ENCODE measurements at places on chromosomes 13 and 19. TPM values are rescaled to one million over a fixed set of nuclear protein-coding genes. Genes with fewer than 3 reads are reported as not detected.

Gene WDFY2
- total RNA-seq: 12.2 TPM

Gene TMPRSS9
- not detected for total RNA-seq

Gene OR7D2
- 0.08 TPM for total RNA-seq

Gene SOX1
- not detected for total RNA-seq

- peaks cover 21% of the 10 kb centered on the region for H3K4me1 ChIP-seq
- H3K4me3 ChIP-seq: no peak overlapping the region
- DNase-seq: no peak
- peaks cover 3% of the 10 kb centered on the region for H3K36me3 ChIP-seq
- no peak overlapping the region for H3K27ac ChIP-seq
Observed at GRCh38 chr13:32840113-32840512, 176.1 kb upstream of the KL start.

DNA sequence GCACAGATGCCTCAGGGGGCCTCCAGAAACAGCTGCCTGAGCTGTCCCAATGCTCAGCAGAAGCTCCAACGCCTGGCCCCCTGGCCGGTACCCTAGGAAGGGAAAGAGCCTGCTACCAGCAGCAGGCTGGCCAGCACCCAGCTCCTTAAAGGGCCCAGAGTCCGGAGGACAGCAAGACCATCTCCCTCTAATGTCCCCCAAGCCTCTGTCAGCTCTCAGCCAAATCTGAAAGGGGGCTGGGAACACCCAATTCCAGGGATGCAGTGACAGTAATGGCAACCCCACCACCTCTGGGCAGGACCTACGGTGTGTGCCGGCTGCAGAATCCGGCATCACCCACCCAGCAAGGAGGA is 4.2 kb downstream of the PPP6R1 start:
- peaks cover 71% of the 10 kb centered on the region for H3K36me3 ChIP-seq
- peak overlapping the region; percentile 100 for H3K4me3 ChIP-seq
- H3K4me1 ChIP-seq: peaks cover 59% of the 10 kb centered on the region
- no peaks in the 10 kb centered on the region for H3K27me3 ChIP-seq
- H3K27ac ChIP-seq: peak overlapping the region; percentile 100

- no peaks in the 10 kb centered on the region for H3K36me3 ChIP-seq
- no peak for DNase-seq
- no peaks in the 10 kb centered on the region for H3K27me3 ChIP-seq
- no peak overlapping the region for H3K4me3 ChIP-seq
- H3K4me1 ChIP-seq: no peaks in the 10 kb centered on the region
Observed at GRCh38 chr19:29088761-29089160, 124.2 kb downstream of the UQCRFS1 start.

DNA sequence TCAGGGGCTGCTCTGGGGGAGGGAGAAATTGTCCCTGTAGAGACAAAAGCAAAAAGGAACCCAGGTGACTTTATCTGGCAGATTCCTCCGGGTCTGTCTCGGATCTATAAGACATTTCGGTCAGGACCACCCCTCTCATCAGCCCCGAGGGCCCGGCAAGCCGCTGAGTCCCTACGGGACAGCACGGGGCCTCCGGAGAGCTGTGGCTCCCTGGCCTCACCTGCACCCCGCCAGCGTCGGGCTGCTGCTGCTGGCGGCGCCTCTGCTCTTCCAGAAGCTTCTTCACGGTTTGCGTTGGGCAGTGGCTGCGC is 1.9 kb downstream of the NFKBID start:
- H3K4me1 ChIP-seq: peaks cover 44% of the 10 kb centered on the region
- peaks cover 51% of the 10 kb centered on the region for H3K36me3 ChIP-seq
- H3K27ac ChIP-seq: peak overlapping the region; percentile 95
- DNase-seq: no peak
- no peaks in the 10 kb centered on the region for H3K27me3 ChIP-seq

DNA sequence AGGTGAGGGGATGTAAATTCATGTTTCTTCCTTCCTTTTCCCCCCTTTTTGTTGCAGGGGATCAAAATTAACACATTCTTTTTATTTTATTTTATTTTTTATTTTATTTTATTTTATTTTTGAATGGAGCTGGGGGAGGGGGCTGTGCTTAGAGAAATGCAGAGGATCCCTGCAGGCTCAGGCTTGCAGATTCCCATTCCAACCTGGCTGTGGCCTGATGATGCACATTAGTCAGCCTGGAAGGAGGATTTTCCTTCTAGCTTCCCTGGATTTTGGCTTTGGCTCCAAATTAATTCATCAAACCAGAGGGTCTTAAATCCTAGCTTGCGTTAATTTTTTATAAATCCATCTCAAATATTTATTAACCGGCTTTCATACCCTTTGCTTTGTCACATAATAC is 67.0 kb downstream of the FREM2 start:
- H3K27ac ChIP-seq: no peak overlapping the region
- DNase-seq: no peak
- peaks cover 2% of the 10 kb centered on the region for H3K27me3 ChIP-seq
- H3K36me3 ChIP-seq: no peaks in the 10 kb centered on the region
- H3K4me1 ChIP-seq: no peaks in the 10 kb centered on the region
- no peak overlapping the region for H3K4me3 ChIP-seq

Gene CLDND2
- 6.4 TPM for total RNA-seq

- peaks cover 86% of the 10 kb centered on the region for H3K4me1 ChIP-seq
- no peak for DNase-seq
- no peaks in the 10 kb centered on the region for H3K27me3 ChIP-seq
- H3K4me3 ChIP-seq: peak overlapping the region; percentile 77
- H3K27ac ChIP-seq: peak overlapping the region; percentile 90
- H3K36me3 ChIP-seq: peaks cover 4% of the 10 kb centered on the region
Observed at GRCh38 chr19:16585094-16585801, 13.0 kb upstream of the SLC35E1 start.

Gene SBSN
- total RNA-seq: not detected

DNA sequence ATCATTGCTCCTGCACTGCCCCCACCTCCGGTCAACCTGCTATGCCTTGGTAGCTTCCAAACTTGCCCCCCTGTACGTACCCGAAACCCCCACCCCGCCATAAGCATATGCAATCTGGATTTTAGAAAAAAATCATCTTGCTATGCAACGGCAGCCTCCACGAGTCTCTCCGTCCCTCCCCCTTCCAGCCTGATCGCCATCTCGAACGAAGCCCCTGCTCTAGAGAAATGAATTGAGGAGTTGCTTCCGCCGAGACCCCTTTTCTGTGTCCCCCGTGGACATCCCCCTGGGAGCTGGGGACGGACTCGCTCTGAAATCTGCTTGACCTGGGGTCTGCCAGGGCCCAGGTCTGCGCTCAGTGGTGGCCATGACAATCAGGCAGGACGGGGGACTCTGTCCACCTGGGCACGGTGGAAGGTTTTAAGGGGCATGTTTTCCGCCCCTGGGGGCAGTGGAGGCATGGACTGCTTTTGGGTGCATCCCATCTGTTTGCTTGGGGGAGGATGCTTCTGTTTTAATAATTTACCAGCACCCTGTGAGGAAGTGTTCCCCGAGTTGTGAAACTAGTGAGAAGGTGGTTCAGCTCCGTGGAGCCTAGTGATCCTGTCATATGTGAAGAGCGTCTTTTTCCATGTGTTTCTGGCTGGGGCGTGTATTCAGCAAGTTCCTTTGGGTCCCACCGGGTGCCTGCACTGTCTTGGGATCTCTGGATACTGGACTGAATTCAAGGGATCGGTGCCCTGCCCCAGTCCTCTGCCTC is 1.0 kb downstream of the KDM4B start:
- DNase-seq: peak; percentile 25
- peak overlapping the region; percentile 86 for H3K4me3 ChIP-seq
- peak overlapping the region; percentile 77 for H3K27ac ChIP-seq
- H3K4me1 ChIP-seq: peaks cover 37% of the 10 kb centered on the region
- peaks cover 19% of the 10 kb centered on the region for H3K36me3 ChIP-seq
- no peaks in the 10 kb centered on the region for H3K27me3 ChIP-seq

Gene PRODH2
- total RNA-seq: not detected

GRCh38 chr13:44969551-44970484 is 19.5 kb downstream of the NUFIP1 start:
- no peak overlapping the region for H3K27ac ChIP-seq
- DNase-seq: no peak
- H3K4me3 ChIP-seq: no peak overlapping the region
- H3K4me1 ChIP-seq: no peaks in the 10 kb centered on the region

Gene CALR3
- not detected for total RNA-seq

Gene CEACAM19
- 0.30 TPM for total RNA-seq

Gene GPR183
- 43.7 TPM for total RNA-seq

DNA sequence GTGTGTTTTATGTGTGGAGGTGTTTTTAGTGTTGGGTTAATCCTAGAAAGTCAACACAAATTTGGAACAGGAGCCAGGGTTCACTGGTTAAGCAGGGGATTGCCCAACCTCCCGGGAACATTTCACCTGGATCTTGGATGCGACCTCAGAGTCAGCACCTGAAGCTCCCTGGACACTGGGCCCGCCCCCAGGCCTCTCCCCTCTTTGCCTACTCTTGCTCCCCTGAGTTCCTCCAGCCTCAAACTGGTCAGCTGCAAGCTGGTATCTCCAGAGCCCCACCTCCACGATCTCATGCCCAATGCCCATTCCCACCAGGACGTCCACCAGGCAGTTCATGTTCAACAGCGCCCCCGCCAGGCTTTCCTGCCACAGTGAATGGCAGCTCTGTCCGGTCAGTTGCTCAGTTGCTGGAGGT is 9.7 kb downstream of the HSD17B14 start:
- DNase-seq: no peak
- no peak overlapping the region for H3K4me3 ChIP-seq
- no peak overlapping the region for H3K27ac ChIP-seq
- H3K36me3 ChIP-seq: no peaks in the 10 kb centered on the region

Gene THSD1
- 0.28 TPM for total RNA-seq

DNA sequence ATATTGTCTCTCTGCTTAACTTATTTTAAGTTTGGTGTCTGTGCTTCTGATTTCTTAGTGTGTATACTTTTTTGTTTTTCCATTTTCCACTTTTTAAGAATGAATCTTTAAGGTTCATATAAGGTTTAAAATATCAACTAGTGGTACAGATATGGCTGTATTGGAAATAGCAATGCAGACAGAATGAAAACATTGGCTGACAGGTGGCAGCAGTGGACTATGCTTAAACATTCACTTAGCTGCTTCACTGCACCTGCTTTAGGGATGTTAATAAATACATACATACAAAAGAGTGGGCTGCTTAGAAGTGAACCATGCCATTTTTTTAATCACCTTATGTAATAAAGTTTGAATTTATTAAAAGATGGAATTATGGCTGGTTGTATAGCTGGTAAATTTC is 27.3 kb downstream of the TM9SF2 start:
- H3K4me1 ChIP-seq: peaks cover 37% of the 10 kb centered on the region
- H3K27me3 ChIP-seq: no peaks in the 10 kb centered on the region
- no peak overlapping the region for H3K27ac ChIP-seq
- H3K4me3 ChIP-seq: no peak overlapping the region

Gene CEACAM7
- total RNA-seq: not detected

- no peak overlapping the region for H3K4me3 ChIP-seq
- H3K27me3 ChIP-seq: peaks cover 43% of the 10 kb centered on the region
- no peak for DNase-seq
- H3K36me3 ChIP-seq: no peaks in the 10 kb centered on the region
- peaks cover 4% of the 10 kb centered on the region for H3K4me1 ChIP-seq
Observed at GRCh38 chr13:83884141-83884540, 1.9 kb upstream of the SLITRK1 start.

Gene KIR3DL1
- 0.23 TPM for total RNA-seq

Gene CASP14
- not detected for total RNA-seq

Gene OR10H2
- total RNA-seq: not detected

GRCh38 chr19:2412449-2412848 is 14.9 kb downstream of the TIMM13 start:
- H3K27ac ChIP-seq: no peak overlapping the region
- peaks cover 5% of the 10 kb centered on the region for H3K27me3 ChIP-seq
- no peaks in the 10 kb centered on the region for H3K36me3 ChIP-seq
- H3K4me1 ChIP-seq: no peaks in the 10 kb centered on the region

- H3K36me3 ChIP-seq: peaks cover 31% of the 10 kb centered on the region
- H3K27me3 ChIP-seq: peaks cover 5% of the 10 kb centered on the region
- DNase-seq: no peak
- H3K4me3 ChIP-seq: no peak overlapping the region
- H3K27ac ChIP-seq: peak overlapping the region; percentile 54
Observed at GRCh38 chr19:11377756-11378155, 3.3 kb downstream of the SWSAP1 start.

Gene RASAL3
- 179 TPM for total RNA-seq

- H3K4me3 ChIP-seq: peak within 1 kb of the TSS; percentile 92
- H3K27ac ChIP-seq: peak within 1 kb of the TSS; percentile 75
- no peaks in the 10 kb centered on the region for H3K36me3 ChIP-seq
Observed at GRCh38 chr13:46552889-46553520, at the start of gene LRCH1. TSS of gene LRCH1 (plus strand) at chr13:46553170. CDS start at chr13:46553397, 227 bp downstream.

GRCh38 chr19:16000024-16000663 is 51.3 kb downstream of the OR10H4 start:
- H3K36me3 ChIP-seq: no peaks in the 10 kb centered on the region
- H3K4me3 ChIP-seq: no peak overlapping the region
- no peaks in the 10 kb centered on the region for H3K27me3 ChIP-seq
- H3K27ac ChIP-seq: no peak overlapping the region

All from activated CD4-positive, alpha-beta memory T cell treated with anti-CD3 and anti-CD28 coated beads, Interleukin-2, amount 10 ng/mL, durations not matched to agents 7 days and 5 days (primary cell).